ENCODE measurements at places on chromosomes 6 and 20.
A peak's percentile ranks its signal among the peaks of the same experiment; 100 is the strongest.

DNA sequence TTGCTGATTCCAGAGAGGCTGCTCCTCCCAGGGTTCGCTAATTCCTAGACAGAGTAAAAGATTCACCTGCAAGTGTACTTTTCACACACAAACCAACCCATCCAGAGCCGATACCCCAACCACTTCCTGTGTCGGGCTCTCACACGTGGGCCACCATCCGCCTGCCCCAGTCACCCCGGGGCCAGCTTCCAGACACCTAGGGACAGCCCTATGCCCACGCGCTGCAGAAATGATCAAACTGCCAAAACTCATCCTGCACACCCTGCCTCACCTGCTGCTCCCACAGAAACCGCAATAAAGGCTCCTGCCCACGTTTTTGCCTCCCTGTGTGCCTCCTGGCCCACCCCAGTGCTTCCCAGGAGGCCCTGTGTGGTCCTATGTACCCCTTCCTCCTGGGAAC is 59.5 kb downstream of the PSMG4 start:
- H3K4me1 ChIP-seq: peaks cover 18% of the 10 kb centered on the region
- no peak overlapping the region for H3K27ac ChIP-seq
- no peaks in the 10 kb centered on the region for H3K36me3 ChIP-seq
- DNase-seq: no peak

GRCh38 chr6:21639316-21639715 is 45.8 kb downstream of the SOX4 start:
- DNase-seq: no peak
- H3K4me3 ChIP-seq: no peak overlapping the region
- H3K27ac ChIP-seq: no peak overlapping the region
- no peaks in the 10 kb centered on the region for H3K27me3 ChIP-seq

DNA sequence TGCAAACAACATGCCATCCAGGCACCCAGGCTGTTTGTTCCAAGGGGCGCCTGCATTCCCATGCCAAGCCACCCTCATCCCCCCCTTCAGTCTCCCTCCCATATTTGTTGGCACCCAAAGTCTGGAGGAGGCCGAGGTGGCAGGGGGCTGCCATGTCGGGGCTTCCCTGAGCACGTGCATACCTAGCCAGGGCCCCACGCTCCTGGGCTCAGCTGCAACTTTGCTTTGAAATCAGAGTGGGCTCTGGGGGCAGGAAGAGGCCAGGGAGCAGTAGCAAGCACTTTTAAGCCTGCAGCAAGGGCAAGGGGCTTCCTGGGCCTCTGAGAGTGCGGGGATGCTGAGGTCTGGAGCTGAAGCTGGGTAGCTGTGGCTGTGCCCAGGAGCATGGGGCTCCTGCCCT is 655.9 kb upstream of the EYS start:
- H3K27me3 ChIP-seq: no peaks in the 10 kb centered on the region
- no peak overlapping the region for H3K4me3 ChIP-seq
- no peak overlapping the region for H3K27ac ChIP-seq
- no peaks in the 10 kb centered on the region for H3K4me1 ChIP-seq

DNA sequence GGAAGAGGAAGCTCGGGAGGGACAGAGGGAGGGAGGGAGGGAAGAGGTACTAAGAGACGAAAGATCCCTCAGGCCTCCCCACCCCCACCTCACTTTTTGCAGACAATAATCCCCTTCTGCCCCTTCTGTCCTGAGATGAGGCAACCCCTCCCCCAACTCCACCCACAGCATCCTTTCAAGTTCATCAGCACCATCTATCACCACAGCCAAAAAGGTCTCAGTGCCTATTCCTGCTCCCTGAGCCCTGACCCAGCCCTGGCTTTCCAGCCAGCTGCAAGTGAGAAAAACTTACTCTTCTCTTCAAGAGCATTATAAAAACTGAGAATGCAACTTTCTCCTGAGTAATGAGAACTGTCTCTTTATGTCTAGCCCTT is 133.2 kb upstream of the LRFN2 start:
- no peaks in the 10 kb centered on the region for H3K36me3 ChIP-seq
- H3K4me3 ChIP-seq: no peak overlapping the region
- no peak for DNase-seq
- H3K4me1 ChIP-seq: peaks cover 14% of the 10 kb centered on the region

DNA sequence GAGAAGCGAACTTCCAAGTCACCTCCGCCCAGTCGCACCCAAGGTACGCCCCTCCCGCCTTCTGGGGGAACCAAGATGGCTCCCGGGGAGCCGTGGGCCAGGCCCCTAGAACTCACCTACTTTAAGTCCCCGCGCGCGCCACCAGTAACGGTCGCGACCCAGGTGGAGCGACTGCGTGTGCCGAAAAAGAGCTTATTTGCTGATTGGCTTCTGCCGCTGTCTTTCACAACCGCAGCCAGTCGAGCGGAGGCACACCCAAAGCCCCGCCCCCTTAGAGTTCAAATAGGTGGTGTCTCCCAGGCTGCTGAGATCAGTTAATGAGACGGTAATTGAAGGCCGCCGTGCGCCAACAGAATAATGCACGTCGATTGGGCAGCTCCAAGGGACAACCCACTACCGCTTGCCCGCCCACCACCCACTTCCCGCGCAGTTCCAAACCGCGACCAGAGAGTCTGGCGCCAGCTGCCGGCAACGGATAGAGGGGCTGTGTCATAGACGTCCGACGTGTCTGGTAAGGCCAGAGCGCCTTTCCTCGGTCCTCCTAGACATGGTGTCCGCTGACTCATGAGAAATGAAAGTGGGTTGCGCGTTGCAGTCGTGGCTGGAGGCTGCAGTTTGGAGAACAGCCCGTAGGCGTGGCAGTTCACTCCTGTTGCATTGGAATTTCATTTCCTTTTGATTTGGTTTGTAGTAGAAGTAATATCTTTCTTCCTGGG is at the start of gene MDC1:
TSS of gene MDC1 (minus strand) at position 153 of the 716 bp plus-strand sequence. CDS start 2,106 bp downstream, outside the sequence.
- H3K27ac ChIP-seq: peak within 1 kb of the TSS; percentile 99
- H3K4me3 ChIP-seq: peak within 1 kb of the TSS; percentile 91
- DNase-seq: peak; percentile 99
- H3K4me1 ChIP-seq: peaks cover 51% of the 10 kb centered on the region
- H3K27me3 ChIP-seq: no peaks in the 10 kb centered on the region

- no peak for DNase-seq
- H3K27me3 ChIP-seq: no peaks in the 10 kb centered on the region
- H3K36me3 ChIP-seq: peaks cover 35% of the 10 kb centered on the region
Measured at GRCh38 chr6:135300576-135300975, 119.5 kb downstream of the MYB start.

DNA sequence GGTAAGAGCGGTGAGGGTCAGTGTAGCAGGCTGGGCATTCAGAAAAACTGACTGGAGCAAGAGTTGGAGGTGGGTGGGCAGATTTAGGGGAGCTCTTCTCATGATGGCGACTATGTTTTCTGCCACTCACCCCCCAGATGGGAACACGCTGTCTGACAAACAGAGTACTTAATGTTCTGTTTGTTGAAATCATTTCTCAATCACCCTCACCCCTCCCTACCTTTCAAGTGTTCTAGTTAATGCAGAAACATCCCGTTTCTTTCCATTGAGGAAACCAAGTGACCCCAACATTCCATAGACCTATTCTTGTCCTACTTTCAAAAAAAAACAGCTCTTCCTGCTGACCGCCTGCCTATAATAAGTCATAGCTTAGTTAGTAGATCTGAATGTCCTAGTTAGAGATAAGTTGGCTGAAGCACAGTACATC is 132.5 kb upstream of the NEDD9 start:
- no peak overlapping the region for H3K4me3 ChIP-seq
- no peaks in the 10 kb centered on the region for H3K27me3 ChIP-seq
- no peak for DNase-seq
- H3K36me3 ChIP-seq: peaks cover 57% of the 10 kb centered on the region
- peaks cover 98% of the 10 kb centered on the region for H3K4me1 ChIP-seq
- H3K27ac ChIP-seq: peak overlapping the region; percentile 81

DNA sequence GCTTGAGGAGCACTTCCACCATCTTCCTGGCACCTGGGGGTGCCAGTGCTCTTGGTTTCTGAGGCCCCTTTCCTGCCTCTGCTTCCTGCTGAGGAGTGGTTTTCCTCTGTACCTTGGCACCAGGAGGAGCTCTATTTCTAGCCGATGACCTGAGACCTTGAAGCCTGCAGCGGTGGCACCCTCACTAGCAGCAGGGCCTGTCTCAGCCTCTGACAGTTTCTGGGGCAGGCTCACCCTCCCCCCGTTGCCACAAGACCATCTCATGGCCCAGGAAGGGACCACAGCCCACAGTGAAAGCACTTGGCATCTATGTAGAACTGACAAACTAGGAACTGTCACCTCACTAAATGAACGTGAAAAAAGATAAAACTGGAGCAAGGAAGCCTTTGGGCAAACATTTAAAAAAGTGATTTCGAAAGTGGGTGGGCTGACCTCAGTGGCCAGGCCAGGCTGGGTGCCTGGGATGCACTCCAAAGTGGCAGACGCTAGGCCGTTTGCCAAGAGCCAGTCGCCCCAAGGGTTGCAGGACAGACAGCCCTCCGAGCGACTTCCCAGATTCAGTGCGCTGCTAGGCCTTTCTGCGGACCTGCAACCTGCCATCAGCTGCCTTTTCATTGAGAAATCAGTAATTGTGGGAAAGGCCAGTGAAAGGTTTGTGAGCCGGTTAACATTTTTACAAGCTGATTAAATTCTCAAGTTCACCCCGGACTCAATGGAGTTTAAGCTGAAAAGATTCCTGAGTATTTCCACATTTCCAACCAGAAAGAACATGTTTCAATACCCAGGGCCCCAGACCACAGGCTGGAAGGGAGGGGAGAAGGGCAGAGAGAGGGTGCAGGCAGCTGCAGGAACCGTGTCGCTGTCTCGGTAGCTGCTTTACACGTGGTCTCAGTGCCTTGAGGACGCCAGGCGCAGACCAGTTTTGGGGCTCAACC is 303.7 kb downstream of the ESR1 start:
- H3K27me3 ChIP-seq: no peaks in the 10 kb centered on the region
- H3K36me3 ChIP-seq: no peaks in the 10 kb centered on the region
- no peak overlapping the region for H3K4me3 ChIP-seq
- no peak for DNase-seq
- no peak overlapping the region for H3K27ac ChIP-seq
- no peaks in the 10 kb centered on the region for H3K4me1 ChIP-seq

DNA sequence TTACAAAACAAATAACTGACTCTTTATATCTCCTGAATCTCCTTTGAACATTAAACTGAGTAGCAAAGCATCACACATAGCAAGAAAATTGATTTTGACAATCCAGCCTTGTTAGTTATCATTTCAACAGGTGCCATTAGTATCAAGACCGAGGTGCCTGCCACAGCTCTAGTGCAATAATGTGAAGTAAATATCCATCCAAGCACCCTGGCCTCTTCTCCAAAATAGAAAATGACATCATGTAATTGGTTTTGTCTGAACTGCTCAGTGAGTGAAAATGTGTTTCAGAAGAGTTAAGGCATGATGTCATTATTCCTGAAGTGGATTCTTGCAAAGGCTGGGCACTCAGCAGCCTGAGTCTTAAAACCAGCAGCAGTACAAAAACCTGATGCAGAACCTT is 341.4 kb downstream of the PLCB1 start:
- no peaks in the 10 kb centered on the region for H3K27me3 ChIP-seq
- no peaks in the 10 kb centered on the region for H3K36me3 ChIP-seq
- no peak overlapping the region for H3K4me3 ChIP-seq
- H3K4me1 ChIP-seq: no peaks in the 10 kb centered on the region
- no peak overlapping the region for H3K27ac ChIP-seq

- H3K4me1 ChIP-seq: peaks cover 5% of the 10 kb centered on the region
- no peaks in the 10 kb centered on the region for H3K27me3 ChIP-seq
- no peak overlapping the region for H3K4me3 ChIP-seq
- H3K36me3 ChIP-seq: peaks cover 30% of the 10 kb centered on the region
- H3K27ac ChIP-seq: no peak overlapping the region
- DNase-seq: no peak
Measured at GRCh38 chr6:42230345-42231321, 13.0 kb upstream of the MRPS10 start.

- H3K4me3 ChIP-seq: no peak overlapping the region
- no peak overlapping the region for H3K27ac ChIP-seq
- H3K4me1 ChIP-seq: peaks cover 20% of the 10 kb centered on the region
- DNase-seq: no peak
Measured at GRCh38 chr6:137413482-137413881, 80.7 kb downstream of the OLIG3 start.

- H3K4me1 ChIP-seq: no peaks in the 10 kb centered on the region
- no peaks in the 10 kb centered on the region for H3K27me3 ChIP-seq
- H3K36me3 ChIP-seq: no peaks in the 10 kb centered on the region
- no peak for DNase-seq
- H3K4me3 ChIP-seq: no peak overlapping the region
Measured at GRCh38 chr6:21332660-21333059, 260.9 kb upstream of the SOX4 start.

- H3K27ac ChIP-seq: peak overlapping the region; percentile 24
- no peaks in the 10 kb centered on the region for H3K27me3 ChIP-seq
- no peak overlapping the region for H3K4me3 ChIP-seq
- peaks cover 29% of the 10 kb centered on the region for H3K36me3 ChIP-seq
- peaks cover 28% of the 10 kb centered on the region for H3K4me1 ChIP-seq
Measured at GRCh38 chr6:106614166-106614565, 15.1 kb downstream of the RTN4IP1 start.

GRCh38 chr20:51446656-51447055 is 95.9 kb downstream of the NFATC2 start:
- peaks cover 59% of the 10 kb centered on the region for H3K4me1 ChIP-seq
- peaks cover 45% of the 10 kb centered on the region for H3K36me3 ChIP-seq
- H3K4me3 ChIP-seq: no peak overlapping the region
- H3K27me3 ChIP-seq: no peaks in the 10 kb centered on the region

DNA sequence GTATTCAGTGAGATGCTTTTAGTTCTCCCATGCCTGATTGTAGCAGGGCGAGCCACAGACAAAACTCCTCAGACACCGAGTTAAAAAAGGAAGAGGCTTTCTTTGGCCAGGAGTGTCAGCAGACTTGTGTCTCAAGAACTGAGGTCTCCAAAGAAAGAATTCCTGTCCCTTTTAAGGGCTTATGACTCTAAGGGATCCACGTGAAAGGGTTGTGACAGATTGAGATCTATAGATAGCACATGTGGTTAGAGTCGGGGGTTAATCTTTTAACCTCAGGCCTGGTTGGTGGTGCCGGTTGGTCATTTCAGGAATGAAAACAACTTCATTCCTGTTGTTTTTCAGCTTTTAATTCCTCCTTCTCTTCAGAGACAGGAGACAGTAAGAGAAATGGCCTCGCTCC is 168.8 kb upstream of the GRIK2 start:
- H3K36me3 ChIP-seq: no peaks in the 10 kb centered on the region
- no peak for DNase-seq
- no peak overlapping the region for H3K27ac ChIP-seq
- H3K4me1 ChIP-seq: no peaks in the 10 kb centered on the region
- no peak overlapping the region for H3K4me3 ChIP-seq
- no peaks in the 10 kb centered on the region for H3K27me3 ChIP-seq

DNA sequence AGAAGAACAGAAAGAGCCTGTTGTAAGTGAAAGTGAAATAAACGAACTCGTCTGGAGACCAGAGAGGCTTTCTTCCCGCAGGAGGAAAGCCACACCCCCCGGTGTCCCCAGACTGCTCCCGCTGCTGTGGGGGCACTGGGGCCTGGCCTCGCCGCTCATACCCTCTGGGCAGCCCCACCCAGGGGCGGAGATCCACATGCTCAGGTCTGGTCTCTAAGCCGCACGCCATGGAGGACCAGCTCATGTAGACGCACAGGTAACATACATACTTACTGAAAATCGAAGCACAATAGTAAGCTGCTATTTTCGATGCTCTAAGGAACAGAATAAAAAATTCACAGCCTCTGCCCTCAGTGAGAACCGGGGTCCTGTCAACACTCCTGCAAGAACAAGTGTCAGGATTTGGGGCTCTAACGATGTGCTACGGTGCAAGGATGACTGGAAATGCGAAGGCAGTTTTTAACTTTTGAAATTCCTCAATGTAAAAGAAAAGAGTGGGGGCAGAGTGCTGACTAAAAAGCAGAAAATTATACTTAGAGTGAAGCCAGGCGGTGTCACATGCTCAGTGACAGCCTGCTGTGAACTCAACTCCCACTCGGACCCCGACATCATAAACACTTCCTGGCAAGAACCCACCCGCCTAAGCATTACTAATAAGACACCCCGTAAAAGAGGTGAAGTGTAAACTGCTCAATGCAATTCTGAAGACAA is 110.5 kb downstream of the IRF4 start:
- peak overlapping the region; percentile 83 for H3K4me3 ChIP-seq
- peaks cover 95% of the 10 kb centered on the region for H3K4me1 ChIP-seq
- H3K27ac ChIP-seq: peak overlapping the region; percentile 93
- peak; percentile 57 for DNase-seq
- H3K27me3 ChIP-seq: no peaks in the 10 kb centered on the region

Measured in activated T-helper 1 cell treated with anti-CD3 and anti-CD28 coated beads, Interleukin-12 subunit alpha, Interleukin-12 subunit beta, Interleukin-2, Interleukin-4 antibody, amounts not matched to agents 30 ng/mL and 10 ng/mL and 1 ng/mL, durations not matched to agents 14 hours and 24 hours and 36 hours (primary cell).